GM12864 (cell line): ENCODE measurements at places on chromosomes 3 and 15.

DNA sequence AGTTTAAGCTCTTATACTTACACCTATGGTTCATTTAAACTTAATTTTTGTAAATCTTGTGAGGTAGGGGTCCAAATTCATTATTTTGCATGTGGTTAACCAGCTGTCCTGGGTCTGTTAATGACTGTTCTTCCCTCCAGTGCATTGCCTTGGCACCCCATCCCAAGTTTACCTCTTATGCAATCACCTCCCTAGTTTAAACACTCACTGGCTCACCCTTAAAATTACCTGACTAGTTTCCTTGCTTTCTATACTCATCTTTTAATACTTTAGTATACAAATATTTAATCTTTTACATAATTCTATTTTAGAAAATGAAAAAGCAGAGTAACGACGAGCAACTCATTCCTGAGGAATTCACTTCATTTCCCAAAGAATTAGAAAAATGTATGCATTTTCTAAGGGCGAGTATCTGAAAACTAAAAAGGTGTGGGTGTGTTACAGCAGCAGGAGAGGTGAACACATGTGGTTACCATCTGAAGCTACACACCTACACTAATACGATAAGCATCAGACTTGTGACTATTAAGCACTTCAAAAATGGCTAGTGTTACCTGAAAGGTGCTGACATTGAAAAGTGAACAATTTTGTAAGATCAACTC, 33.7 kb downstream of the TJP1 start:
- no peak for DNase-seq

- DNase-seq = no peak
Measured at GRCh38 chr3:13537244-13537908, 11.5 kb upstream of the FBLN2 start.

- DNase-seq = peak; percentile 61
Measured at GRCh38 chr3:15310491-15311370, 21.7 kb downstream of the SH3BP5 start.

- DNase-seq = no peak
Measured at GRCh38 chr15:77889009-77889806, 188.3 kb downstream of the TBC1D2B start.

GRCh38 chr3:128577711-128578110, 72.9 kb downstream of the RPN1 start:
- DNase-seq = no peak

DNA sequence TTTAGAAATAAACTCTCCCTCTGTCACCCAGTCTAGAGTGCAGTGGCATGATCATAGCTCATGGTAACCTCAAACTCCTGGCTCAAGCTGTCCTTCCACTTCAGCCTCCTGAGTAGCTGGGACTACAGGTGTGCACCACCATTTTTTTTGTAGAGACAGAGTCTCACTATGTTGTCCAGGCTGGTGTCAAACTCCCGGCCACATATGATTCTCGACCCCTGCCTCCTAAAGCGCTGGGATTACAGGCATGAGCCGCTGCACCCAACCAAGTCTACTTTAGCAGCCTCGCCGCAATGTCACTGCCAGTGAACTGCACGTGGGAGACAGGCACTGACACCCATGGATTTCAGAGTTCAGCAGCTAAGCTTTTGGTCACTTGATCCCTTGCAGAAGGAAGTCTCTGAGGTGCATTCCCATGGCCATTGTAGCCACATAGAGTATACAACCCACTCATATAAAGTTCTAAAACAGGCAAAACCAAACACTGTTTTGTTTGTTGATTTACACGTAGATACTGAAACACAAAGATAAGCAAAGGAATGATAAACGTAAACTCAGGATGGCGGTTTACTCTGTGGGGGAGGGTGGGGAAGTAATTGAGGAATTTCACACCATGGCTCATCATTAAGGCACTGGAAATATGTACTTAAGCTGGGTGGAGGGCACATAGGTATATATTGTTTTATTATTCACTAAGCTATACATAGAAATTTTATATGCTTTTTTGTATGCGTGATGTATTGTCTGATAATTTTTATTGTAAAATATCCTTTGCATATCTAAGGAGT, 115.0 kb downstream of the MEX3B start:
- DNase-seq = no peak

GRCh38 chr15:60895986-60896385, 333.1 kb downstream of the RORA start:
- DNase-seq = no peak

DNA sequence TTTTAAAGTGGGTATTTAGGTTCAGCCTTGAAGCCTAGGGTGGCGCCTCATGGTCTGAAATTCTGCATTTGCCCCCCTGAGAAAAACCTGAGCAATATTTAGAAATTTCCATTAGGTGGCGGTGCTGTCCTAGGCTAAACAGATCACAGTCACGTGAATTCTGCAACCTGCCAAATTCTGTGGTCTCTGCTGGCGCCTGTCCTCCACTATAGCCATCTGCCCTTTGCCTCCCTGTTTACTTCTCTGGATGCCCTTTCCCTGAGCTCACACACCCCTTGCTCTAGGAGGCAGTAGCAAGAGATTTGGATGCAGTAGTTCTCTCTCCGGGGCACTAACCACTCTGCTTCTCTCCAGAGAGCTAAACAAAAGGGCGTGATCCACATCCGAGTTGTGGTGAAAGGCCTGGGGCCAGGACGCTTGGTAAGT, 9.1 kb downstream of the MRPS11 start:
- no peak for DNase-seq

- no peak for DNase-seq
Measured at GRCh38 chr3:66023738-66024385, 14.9 kb downstream of the MAGI1 start.
